Mononuclear cell (primary cell): ENCODE measurements at places on chromosomes 7 and 10. TPM values are rescaled to one million over a fixed set of nuclear protein-coding genes. Genes with fewer than 3 reads are reported as not detected.

Gene JCAD
- 0.10 TPM for total RNA-seq

Gene NPSR1
- not detected for total RNA-seq

Gene MEOX2
- total RNA-seq = not detected

Gene NPY
- not detected for total RNA-seq

Gene ACSM6
- not detected for total RNA-seq

Gene NEUROD6
- total RNA-seq = not detected

Gene PON1
- total RNA-seq = not detected

Gene SVIL
- 39.5 TPM for total RNA-seq

Gene UTF1
- not detected for total RNA-seq
